ENCODE measurements at places on chromosomes 3 and 15.

DNA sequence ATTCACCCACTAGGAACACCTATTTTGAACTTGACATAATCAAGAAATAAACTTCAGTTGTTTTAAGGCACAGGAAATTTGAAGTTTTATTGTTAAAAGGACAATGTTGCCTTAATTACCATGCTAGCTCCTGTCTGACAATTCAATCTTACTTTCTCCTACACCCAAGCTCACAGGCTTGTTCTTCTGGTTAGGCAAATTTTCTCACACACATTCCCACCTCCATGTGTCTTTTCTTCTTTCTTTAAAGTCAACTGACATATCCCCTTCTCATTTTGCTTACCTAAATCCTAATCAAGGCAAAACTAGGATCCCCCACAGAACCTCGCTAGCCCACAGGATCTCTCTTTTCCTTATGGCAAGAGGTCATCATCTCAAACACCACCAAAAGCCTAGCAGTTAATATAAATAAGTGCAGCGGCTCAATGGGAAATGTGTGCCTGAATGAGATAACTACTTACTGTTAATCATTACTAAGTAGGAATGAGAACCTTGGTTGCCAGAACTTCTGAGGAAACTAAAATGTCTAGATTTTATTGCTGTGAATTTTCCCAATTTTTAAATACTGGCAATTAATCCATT, 189.3 kb downstream of the PLCH1 start:
- no peak for DNase-seq

DNA sequence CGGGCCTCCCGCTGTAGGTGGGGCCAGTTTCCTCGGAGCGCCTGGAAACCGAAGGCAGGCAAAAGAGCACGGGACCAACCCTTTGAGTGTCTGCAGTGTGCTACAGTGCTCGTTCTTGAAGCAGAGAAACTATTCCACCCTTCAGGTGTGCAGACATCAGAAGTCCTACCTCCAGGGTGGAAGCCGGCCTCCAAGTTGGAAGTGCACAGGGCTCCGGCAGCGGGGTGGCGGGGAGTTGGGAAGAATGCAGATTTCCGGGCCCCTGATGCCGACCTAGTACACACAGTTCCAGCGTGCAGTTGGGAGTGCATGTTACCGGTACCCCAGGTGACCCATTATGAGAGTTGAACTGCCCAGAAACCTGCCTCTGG, 3.0 kb downstream of the KLF13 start:
- no peak for DNase-seq

GRCh38 chr3:46849686-46850467, 13.4 kb downstream of the MYL3 start:
- DNase-seq = no peak

DNA sequence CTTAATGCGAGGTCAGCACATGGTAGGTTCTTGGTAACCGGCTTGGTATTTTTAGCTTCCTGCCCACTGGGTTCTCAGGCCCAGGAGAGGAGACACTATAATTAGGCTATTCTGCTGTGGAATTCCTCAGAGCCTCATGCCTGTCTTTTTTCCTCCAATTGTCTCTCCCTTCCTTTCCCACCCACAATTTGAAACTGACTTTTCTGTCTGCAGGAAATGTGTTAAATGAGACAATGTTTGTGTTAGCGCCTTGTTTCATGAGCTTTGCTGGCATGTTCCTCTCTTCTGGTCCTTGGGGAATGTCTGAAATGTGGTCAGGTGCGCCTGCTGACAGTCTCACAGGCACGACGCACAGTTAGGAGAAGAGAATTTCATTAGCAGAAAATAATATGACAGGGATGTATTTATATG, 223.6 kb upstream of the CTNNB1 start:
- DNase-seq = no peak

- DNase-seq = no peak
Measured at GRCh38 chr15:69601711-69602504, 149.3 kb downstream of the RPLP1 start.

DNA sequence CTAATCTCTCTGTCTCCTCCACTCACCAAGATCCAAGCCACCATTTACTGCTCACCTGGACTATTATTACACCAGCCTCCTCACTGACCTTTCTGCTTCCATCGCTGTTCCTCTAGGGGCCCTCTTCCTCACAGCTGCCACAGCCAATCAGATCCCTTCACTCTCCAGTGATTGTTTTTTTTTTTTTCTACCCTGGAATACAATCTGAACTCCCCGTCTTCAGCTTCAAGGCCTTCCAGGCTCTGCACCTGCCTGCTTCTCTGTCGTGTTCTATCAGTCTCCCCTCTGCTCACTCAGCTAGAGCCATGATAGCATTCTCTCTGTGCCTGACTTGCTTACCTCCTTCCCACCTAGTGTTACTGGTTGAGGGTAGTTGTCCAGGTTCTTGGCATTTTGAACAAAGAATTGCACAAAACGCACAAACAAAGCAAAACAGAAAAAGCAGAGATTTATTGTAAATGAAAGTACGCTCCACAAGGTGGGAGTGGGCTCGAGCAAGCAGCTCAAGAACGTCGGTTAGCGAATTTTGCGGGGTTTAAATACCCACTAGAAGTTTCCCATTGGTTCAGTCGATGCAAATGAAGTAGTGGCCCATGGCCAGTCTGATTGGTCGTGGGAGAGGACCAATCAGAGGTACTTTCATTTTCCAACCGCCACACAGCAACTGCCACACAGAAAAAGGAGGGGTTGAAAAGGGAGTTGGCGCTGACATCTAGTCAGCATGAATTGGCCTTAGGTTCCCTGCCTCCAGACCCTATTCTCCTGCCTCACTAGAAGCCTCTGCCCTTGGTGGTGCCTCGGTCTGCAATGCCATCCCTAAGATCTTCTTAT, 188.9 kb downstream of the TLE3 start:
- no peak for DNase-seq

GRCh38 chr3:8775181-8775580, 5.8 kb upstream of the OXTR start:
- no peak for DNase-seq

GRCh38 chr3:17742102-17742879, at the start of gene TBC1D5:
TBC1D5 (minus strand) TSS chr3:17742631; CDS start chr3:17508570, 234,061 bp downstream.
- peak; percentile 93 for DNase-seq

- no peak for DNase-seq
Measured at GRCh38 chr15:74406992-74407705, 26.6 kb downstream of the SEMA7A start.

- no peak for DNase-seq
Measured at GRCh38 chr3:115072265-115073021, 74.6 kb downstream of the ZBTB20 start.

DNA sequence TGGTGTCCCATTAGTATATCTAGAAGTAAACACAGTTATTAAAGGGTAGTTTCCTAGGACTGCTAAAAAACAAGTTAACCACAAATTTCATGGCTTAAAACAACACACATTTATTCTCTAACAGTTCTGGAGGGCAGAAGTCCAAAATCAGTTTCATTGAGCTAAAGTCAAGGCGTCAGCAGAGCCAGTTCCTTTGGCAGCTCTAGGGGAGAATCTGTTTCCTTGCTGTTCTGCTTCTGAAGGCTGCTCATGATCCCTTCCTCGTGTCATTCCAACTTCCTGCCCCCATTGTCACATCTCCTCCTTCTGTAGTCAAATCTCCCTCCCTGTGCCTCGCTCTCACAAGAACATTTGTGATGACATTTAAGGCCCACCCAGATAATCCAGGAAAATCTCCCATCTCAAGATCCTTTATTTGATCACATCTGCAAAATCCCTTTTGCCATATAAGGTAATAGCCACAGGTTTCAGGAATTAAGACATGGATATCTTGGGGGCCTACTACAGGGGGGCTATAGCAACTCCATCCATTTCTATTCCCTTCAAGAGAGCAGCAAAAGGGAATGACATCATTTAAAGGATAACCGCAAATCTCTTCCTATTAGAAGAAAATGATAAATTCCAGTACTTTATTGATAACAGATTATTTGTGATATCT, 50.1 kb downstream of the GPR176 start:
- DNase-seq = no peak

- DNase-seq = no peak
Measured at GRCh38 chr3:128701342-128702212, 24.4 kb upstream of the RAB7A start.

DNA sequence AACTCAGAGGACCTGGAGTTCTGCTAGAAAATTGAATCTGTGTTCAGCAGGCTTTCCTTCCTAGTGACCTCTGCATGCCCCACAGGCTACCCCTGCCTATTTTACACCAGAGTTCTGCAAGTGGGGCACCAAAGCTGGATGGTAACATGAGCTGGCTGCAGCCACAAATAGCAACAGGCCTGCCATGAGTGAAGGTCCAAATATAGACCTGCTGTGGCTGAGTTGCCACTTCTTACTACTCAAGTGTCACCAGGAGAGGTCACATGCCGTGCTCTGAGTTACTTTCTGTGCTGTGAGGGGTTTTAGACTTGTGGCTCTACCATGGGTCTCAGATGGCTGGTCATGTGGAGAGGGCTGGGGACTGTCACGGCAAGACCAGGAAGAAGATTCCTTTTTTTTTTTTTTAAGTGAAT, at the start of gene FSD2:
FSD2 (minus strand) TSS at position 76 of the 413 bp plus-strand sequence. CDS start 18,679 bp downstream, outside the sequence.
- DNase-seq = no peak

DNA sequence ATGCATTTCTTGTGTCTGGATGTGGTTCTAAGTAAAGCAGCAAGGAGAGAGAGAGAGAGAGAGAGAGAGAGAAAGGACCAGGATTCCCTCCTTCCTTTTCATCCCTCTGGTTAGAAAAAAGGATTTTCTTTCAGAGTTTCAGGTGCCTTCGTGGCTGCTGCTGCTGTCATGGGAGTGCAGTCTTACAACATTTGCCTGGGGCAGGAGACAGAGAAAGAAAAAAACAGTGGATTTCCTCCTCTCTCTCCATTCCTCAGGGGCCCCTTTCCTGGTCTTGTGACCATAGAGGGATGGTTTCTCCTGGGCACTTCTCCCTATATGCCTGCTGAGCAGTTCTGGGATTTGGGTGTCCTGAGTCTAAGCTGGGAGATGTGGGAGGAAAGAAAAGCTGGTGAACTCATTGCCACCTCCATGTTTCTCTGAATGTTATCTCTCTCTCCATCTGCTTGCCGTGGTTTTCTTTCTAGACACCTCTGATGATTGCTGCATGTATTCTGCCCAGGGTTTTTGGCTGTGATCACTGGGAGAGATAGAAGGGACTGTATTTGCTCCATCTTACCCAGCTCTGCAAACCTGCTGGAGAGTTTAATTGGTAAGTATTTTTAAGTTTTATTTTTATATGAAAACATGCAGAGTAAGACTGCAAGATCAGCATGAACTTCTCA, 142.4 kb upstream of the RGMA start:
- no peak for DNase-seq

DNA sequence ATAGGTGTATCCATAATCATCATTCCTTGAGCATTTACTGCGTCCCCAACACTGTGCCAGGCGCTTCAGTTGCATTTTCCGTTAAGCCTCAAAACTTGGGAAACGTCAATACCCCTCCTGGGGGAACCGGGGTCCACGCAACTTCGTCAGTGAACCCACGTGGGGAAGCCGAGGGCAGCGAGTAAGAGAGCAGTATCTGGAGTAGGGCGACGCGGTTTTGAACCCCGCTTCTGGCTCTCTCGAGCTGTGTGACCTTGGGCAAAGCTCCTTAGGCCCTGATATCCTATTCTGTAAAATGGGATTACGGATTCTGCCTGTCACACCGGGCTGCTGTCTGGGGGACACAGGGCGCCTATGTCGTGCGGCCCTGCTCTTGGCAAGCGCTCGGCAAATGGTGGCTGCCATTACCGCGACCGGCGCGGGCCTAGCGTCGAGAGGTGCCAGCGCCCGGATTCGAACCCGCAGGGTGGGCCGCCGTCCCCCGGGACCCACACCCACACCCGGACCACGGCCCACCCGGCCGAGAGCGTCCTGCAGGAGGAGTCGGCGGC, 590 bp downstream of the POLG start:
- DNase-seq = no peak

- DNase-seq = no peak
Measured at GRCh38 chr15:87829332-87830050, 427.0 kb downstream of the NTRK3 start.

GRCh38 chr3:193822492-193823212, 229.6 kb downstream of the OPA1 start:
- DNase-seq = no peak

DNA sequence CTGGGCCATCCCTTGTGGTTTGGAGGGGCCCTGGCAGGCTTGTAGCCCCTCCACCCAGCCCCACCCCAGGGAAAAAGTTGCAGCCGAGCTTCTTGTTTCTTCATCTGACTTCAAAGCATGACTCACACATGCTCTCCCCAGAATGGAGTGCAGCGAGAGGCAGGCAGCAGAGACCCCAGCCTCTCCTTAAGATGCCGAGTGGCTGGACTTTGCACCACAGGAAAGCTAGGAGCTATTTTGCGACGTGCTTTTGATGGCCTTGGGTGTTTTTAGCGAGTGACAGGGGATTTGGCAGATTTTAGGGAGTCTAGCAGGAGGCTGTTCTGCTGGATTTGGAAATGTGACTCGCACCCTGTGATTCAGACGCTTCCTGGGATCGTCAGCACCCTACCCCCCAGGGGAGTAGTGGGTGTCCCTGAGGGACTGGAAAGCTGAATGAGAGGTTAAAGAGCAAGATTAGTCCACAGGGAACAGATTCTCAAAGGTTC, 14.2 kb downstream of the BAHD1 start:
- no peak for DNase-seq

- DNase-seq = no peak
Measured at GRCh38 chr3:101212730-101213129, 107.6 kb downstream of the IMPG2 start.

DNA sequence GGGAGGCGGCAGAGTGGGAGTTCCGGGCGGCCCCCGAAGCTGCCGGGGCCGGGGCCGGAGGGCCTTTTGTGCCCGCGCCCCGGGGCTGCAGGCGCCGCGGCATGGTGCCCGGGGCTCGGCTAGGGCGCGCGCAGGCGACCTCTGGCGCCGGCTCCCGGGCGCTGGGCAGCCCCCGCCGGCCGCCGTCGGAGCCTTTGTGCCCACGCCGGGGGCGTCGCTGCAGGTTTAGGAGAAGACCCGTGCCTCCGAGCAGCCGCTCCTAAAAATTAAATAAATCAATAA, 299 bp downstream of the PAQR9 start:
- DNase-seq = no peak

DNA sequence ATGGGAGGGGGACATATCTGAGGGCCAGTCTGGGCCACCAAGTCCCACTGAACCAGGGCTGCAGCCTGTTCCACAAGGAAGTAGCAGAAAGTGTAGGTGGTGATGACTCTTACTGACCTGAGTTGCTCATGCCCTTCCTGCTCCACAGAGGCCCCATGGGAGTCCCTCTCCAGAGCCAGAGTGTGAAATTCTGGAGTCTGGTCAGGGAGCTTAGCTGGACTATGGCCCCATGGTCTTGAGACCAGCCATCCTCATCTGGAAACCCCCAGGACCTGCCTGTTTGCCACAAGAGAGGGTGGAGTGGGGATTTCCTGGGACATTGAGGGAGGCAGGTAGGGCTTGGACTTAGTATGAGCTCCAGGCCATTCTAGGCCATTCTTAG, 3.0 kb downstream of the SPINT1 start:
- DNase-seq = no peak
